Stimulated activated CD8-positive, alpha-beta memory T cell treated with anti-CD3 and anti-CD28 coated beads, Interleukin-4, amount 100 ng/mL, for 4 hours (primary cell): ENCODE measurements at places on chromosomes 4 and X.

DNA sequence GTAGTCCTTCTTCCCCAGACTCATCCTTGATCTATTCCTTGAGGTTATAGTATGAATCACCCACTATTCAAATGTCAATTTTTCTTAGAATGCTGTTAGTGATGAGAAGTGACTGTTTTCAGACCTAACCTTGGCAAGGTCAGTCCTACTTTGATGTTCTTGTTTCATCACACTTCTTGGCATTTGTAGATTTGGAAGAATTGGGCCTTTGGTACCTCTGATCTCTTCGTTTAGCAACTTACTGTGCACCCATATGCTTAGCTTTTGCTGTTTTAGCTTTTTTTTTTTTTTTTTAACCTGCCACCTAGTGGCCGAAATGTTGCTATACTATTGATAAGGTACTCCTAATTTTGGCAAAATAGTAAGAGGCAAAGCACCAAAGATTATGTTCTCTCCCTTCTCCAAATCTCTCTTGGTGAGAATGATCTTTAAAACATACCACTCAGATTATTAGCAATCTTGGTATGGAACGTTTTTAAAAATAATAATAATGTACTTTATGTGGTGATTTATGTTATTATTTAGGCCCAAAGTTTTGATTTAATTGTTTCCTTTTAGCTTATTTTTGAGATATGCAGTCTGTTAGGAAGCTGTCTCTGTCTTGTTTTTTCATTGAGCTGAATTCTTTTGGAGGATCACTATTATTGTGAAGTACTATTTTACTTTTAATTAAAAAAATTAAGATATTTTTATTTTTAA is 16.6 kb downstream of the DCK start:
- DNase-seq: no peak

GRCh38 chr4:88251924-88252323 is 32.4 kb downstream of the PPM1K start:
- DNase-seq: no peak

GRCh38 chrX:49845701-49846403 is 16.7 kb downstream of the PAGE4 start:
- DNase-seq: no peak

GRCh38 chrX:143757887-143758286 is 37.3 kb upstream of the SPANXN2 start:
- DNase-seq: no peak

- DNase-seq: no peak
These were observed 211.2 kb downstream of the CPEB2 start for GRCh38 chr4:15213302-15213970.
